ENCODE measurements at places on chromosomes 2 and 18.

DNA sequence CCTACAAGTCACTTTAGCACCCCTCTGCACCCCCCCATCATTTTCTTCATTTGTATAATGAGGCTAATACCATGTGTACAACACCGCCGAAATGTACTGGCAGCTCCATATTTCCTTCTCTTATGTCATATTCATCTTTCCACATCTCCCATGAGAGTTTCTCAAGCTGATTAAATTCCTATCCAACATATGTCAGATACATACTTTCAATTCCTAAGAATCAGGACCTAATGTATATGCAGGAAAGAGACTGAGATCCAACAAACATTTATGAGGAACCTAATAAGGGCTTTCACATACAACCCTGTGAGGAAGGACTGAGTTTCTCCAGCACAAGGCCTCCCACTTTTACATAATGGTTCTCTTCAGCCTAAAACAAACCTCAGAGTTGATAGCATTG, 41.9 kb downstream of the PRKD3 start:
- no peak for DNase-seq

DNA sequence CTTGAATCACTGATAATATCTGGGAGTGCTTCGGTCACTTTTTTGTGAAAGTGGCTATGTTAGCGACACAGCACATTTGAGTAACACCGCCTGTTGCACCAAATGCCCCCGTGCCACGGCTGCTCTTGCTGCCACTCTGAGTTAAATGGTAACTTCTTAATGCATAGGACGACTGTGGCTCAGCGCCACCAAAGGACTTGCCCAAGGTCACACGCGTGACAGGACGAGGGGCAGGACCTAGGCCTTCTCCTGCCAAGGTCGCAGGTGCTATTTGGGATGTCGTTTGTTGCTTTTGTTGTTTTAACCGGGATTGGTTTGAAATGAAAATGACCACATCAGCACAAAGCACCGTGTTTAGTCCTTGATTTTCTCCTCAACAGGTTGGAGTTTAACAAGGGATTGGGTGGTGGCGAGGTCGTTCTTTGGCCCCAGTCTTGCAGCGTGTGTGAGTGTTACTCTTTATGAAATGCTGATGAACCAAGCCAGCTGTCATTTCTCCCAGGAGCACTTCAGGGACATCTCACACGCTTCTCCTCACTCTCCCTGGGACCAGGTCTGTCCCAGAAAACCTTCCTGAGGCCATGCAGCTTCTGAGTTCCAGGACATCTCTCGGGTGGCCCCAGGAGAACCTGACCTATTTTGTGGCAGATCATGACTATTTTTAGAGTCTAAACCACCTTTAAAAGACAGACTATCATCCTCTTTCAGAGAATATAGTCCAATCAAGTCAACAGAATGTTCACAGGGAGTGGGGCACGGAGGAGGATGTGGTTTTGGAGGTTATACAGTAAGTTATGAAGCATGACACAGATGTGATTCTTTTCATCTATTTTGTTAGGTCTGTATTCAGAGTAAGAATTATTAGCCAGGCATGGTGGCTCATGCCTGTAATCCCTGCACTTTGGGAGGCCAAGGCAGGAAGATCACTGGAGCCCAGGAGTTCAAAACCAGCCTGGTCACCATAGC, 49.9 kb downstream of the MTCL1 start:
- DNase-seq, result no peak

GRCh38 chr2:140424471-140424870, 1644.3 kb upstream of the NXPH2 start:
- DNase-seq, result no peak

- no peak for DNase-seq
These were observed 643 bp downstream of the RMC1 start for GRCh38 chr18:23503963-23504344.

- DNase-seq, result no peak
These were observed 68.6 kb downstream of the PLEKHM3 start for GRCh38 chr2:207956771-207957170.
